ENCODE measurements at places on chromosomes 13 and 19.

GRCh38 chr19:48914181-48914580 lies 14.1 kb downstream of the NUCB1 start:
- DNase-seq: no peak

DNA sequence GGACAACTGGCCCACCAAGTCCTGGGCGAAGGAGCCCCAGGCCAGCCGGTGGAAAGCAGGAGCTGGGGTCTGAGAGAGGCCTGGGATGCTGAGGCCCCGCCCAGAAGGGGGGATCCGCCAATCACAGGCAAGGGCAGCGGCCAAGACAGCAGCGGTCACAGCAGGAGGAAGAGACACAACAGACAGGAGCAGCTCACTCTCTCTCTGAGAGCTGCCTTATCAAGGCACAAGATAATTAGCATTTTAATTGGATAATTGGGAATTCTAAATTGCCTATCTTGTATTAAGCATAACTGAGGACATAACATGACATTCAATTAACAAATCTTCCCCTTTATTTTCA lies 46.2 kb downstream of the CEBPG start:
- no peak for DNase-seq

GRCh38 chr19:55447421-55448174 lies 4.5 kb upstream of the SHISA7 start:
- DNase-seq: no peak

- no peak for DNase-seq
These were observed 104.9 kb downstream of the RNF17 start for GRCh38 chr13:24868874-24869273.

DNA sequence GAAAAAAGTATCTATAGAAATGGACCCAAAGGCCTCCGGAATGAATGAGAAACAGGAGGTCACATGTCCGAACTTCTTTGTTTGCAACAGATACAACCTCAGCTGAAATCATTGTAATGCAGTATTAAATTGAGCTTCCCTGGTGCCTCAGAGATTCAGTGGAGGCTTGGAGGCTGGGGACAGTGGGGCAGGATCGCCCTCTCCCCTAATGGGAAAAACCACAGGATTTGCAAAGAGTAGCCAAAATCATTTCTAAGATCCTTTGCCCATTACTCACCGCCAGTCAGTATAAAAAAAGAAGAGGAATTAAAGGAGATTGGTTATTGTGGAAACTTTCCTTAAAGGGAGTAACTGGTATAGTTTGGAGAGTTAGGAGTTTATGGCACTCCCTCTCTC lies 30.4 kb upstream of the IRS2 start:
- no peak for DNase-seq

GRCh38 chr19:567296-567900 lies 5.0 kb upstream of the BSG start:
- no peak for DNase-seq

- DNase-seq: no peak
These were observed 6.8 kb upstream of the UBE2L5 start for GRCh38 chr13:30415430-30416030.

DNA sequence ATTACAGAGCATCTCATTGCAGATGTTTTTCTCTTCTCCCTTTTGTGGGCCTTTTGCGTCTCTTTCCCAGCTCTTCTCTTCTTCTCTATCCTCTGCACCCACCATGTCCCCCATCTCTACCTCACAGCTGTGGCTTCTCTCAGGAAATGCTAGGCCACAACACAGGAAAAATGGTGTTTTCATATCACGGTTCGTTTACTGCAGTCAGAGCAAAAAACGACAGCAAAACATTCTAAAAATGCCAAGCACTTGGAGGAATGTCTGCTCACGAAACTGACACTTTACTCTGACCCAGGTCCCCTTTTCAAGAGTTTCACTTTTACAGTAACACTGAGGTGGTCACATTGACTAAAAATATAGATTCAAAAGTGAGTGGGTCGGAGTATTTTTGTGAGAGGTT lies 152.2 kb downstream of the DCT start:
- no peak for DNase-seq

GRCh38 chr13:32254916-32255723 lies 60.0 kb downstream of the ZAR1L start:
- no peak for DNase-seq

DNA sequence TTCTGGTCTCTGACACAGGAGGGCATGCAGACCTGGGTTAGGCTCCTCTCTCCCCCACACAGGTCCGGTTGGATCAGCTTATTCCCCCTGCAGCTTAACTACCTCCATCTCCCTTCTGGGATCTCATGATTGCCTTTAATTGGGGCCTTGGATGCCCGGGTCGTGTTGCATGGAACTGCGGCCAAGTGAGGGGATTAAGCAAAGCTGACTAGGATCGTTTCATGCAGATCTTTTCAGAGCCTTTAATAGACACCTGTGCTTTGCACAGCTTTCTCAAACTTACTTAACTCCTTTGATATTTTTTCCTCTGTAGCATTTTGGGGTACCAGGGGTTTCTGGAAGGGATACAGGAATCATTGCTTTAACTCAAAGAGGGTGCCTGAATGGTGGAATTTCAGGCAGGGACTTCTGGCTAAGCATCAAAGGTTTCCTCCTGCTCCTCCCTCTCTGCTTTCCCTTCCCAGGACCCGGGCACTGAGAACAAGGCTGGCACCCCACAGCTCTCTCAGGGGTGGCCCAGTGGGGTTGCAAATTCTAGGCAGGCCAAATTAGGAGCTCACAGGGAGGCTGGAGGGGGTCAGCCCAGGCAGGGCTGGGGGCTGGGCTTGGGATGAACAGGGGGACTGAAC lies 477 bp downstream of the NFILZ start:
- DNase-seq: no peak

DNA sequence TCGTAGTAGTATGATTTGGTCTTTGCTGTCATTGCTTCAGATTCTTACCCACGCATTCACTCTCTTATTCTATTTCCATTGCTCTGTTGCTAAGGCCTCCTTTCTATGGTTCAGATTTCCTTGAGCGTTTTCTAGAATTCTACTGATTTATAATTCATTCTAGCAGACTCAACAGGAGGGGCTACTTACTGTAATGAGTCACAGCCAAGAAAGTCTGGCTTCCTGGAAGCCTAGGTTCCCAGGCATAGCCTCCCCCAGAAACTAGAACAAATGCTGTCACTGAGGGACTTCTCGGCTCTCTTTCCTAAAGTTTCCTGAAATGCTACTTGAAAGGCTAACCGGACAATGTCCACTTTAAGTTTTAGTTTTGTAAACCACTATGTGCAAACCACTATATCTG lies 47.7 kb upstream of the SPATA13 start:
- DNase-seq: no peak

DNA sequence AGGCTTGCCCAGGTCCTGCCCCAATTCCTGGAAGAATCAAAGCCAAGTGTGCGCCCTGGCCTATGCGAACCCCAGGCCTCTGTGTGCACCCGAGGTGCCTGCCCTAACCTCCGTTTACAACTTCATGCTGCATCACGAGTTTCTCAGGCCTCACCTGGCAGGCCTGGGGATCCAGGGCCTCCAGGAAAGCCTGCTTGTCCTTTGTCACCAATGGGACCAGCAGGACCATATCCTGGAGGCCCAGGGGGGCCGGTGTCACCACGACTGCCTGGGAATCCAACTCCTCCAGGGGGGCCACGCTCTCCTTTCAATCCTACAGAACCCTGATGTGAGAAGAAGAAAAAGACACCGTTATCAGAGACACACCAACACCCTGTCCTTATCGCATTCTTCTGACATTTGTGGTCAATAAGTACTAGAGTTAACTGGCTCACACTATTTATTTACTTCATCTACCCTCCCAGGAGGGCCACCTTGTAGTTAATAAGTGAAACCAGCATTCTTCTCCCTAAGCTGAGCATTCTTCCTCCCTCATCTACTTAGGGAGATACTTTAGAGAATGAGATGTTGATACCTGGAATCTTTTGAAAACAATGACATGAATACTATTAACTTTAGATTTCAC lies 120.6 kb downstream of the COL4A1 start:
- no peak for DNase-seq

- DNase-seq: no peak
These were observed 84.5 kb upstream of the FRY start for GRCh38 chr13:31947105-31947504.

DNA sequence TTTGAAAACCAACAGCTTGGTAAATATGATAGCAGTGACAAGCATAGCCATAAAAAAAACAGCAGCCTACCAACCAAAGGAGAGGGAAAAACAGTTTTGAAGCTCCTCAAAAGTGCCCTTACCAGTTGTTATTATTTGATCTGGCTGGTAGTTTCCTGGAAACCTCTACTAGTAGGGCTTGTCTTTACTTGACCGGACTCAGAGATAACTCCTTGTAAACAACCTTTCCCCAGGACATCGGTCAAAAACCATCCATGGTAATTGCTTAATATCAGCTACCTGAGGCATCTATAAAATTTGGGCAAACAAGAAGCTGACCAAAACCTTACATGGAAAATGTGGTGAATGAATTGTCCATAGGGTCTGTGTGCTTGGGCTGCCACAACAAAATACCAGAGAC lies 210.9 kb downstream of the FGF14 start:
- no peak for DNase-seq

GRCh38 chr19:13441810-13442512 lies 64.3 kb downstream of the CACNA1A start:
- no peak for DNase-seq

GRCh38 chr19:45960595-45961235 lies 12.9 kb downstream of the NOVA2 start:
- no peak for DNase-seq

DNA sequence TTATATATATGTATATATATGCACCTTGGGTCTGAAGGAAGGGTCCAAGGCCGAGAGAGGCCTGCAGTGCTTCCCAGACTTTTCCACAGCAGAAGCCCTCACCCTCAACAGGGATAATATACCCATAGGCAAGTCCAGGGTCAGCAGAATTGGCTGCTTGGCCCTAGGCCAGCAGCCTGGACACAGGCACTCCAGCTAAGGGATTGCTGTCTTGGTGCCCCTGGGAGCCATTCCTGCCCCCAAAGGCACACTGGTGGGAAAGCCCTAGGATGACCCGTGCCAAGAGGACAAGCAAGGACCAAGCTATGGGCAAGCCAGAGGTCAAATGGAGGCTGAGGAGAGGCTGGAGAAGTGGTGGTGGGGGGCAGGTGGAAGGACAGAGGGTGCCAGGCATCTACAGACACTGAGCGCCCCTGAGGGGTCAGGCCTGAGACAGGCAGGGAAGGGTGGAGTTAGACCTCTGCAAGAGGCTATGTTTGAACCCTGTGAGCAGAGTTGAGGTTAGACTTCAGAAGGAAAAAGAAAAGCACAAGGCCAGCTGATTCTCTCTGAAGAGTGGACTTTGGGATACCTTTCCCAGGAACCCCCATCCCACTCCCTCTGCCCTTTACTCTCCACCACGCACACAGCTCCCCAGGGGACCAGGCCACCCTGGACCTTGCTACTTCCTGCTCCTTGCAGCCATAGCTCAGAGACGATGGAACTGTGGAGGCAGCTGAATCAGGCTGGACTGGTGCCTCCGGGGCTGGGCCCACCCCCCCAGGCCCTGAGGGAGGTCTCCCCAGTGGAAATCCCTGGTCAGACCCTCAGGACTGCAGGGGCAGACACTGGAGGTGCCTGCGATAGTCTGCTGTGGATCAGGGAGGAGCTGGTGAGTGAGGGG lies at the start of gene ERICH4:
TSS of gene ERICH4 (plus strand) at position 684 of the 883 bp plus-strand sequence. CDS start at position 698, 14 bp downstream.
- DNase-seq: no peak

- DNase-seq: no peak
These were observed 2.2 kb downstream of the NAXD start for GRCh38 chr13:110617321-110618072.

- DNase-seq: no peak
These were observed 216.4 kb downstream of the DCT start for GRCh38 chr13:94263038-94263437.
